Cortex of kidney (tissue), 1 donor: ENCODE measurements at places on chromosomes 6 and 20.

DNA sequence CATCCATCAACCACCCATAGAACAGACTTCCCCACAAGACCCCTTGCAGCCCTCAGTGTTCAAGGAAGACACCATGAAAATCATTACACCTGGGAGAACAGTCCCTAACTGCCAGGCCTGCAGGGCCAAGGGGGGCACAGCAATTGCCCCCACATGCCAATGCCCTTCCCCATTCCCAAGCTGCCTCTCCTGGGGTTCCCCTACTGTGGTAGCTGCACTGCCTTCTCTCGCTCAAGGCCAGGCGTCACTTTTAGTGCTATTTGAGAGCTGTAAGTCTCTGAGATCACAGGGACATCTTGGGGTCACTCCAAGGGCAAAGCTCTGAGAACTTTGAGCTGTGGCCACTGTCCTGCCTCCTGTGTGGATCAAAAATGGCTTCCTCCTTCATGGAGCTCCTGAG lies 6.0 kb upstream of the ACSS1 start:
- no peak for DNase-seq

DNA sequence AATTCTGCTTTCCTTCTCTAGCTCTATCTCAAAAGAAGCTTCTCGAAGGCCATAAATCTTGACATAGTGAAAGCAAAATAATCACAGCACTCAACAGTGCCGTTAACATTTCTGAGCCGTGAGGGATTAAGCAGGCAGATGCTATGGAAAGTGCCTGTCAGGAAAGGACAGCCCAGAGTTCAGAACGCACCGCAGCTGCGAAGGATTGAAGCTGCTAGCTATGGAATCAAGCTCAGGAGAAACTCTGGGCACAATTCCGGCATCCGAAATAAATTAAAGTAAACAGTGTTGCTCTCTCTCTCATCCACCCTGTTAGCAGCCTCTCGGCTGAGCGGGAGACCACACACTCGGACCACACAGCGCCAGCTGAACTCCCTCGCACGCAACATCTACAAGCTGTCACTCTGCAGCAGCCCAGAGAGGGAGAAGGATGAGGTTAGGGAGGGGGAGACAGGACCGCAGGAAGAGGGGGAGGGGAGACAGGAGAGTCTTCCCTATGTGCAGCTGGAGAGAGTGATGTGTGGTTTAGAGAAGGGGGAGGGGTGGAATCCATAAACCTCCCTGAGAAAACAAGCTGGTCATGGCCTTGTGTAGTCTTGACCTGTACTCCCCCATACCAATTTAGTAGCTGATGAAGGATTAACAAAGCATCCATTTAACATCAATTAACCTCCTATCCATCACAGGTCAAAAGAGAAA lies 9.0 kb downstream of the EXOC2 start:
- DNase-seq = no peak

GRCh38 chr20:49823152-49823847 lies 10.7 kb downstream of the SLC9A8 start:
- DNase-seq = no peak

DNA sequence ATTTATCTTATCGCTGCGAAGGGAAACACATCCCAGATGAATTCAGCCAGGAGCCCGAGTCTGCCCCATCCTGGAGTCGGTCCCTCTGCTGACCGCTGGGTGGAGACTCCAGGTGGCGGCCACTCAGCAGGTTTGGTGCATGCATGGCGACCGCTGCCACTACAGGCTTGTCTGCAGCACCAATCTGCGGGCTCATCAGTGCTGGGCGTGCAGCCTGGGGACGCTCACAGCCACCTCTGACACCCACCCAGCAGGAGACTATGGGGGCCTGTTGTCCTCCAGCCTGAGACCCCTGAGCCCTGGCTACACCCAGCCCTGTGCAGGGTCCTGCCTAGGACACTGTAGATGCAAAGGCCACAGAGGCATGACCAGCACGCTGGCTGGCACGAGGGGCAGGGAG lies 40.5 kb upstream of the GATA5 start:
- DNase-seq = no peak

DNA sequence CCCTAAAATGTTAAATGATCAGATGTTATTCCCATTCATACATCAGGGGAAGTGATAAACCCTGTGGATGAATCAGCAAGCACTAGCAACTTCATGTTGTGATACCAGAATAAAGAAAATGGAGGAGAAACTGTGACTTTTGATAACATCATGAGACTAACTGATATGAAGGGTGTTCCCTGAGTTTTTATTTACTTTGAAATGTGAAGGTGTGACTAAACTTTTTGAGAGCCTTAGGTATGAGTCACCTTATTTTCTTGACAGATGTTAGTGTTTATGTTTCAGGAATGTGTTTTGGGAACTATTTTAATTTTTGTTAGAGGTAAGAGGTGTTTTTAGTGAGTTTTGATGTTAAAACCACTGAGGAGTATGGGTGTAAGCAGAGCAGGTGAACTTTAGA lies 4.4 kb downstream of the PARD6B start:
- no peak for DNase-seq
